Memory B cell (primary cell): ENCODE measurements at places on chromosomes 13 and 19.

GRCh38 chr13:113884821-113885220 is 20.9 kb upstream of the GAS6 start:
- DNase-seq = no peak

GRCh38 chr19:33194532-33194885 is 379 bp downstream of the LRP3 start:
- DNase-seq = no peak

GRCh38 chr13:112775791-112776279 is 86.0 kb downstream of the ATP11A start:
- DNase-seq = no peak

DNA sequence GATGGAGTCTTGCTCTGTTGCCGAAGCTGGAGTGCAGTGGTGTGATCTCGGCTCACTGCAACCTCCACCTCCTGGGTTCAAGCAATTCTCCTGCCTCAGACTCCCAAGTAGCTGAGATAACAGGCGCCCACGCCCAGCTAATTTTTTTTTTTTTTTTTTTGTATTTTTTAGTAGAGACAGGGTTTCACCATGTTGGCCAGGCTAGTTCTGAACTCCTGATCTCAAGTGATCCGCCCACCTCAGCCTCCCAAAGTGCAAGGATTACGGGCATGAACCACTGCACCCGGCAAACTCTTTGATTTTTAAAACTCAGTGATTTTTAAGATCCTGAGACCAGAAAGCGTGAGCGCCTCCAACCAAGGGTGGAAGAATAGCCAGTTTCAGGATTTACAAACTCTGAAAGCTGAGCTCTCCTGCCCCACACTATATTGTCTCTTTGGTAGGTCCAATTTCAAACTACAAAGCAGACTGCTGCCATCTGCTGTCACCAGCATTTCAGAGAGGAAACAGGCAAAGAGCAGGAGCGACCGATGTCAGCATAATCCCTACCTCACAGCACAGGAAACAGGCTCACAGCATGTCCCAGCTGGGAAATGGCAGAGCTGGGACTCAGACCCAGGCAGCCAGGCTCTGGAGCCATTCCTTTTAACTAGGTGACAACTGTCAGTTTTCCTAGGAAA is 9.2 kb downstream of the NOSIP start:
- no peak for DNase-seq

DNA sequence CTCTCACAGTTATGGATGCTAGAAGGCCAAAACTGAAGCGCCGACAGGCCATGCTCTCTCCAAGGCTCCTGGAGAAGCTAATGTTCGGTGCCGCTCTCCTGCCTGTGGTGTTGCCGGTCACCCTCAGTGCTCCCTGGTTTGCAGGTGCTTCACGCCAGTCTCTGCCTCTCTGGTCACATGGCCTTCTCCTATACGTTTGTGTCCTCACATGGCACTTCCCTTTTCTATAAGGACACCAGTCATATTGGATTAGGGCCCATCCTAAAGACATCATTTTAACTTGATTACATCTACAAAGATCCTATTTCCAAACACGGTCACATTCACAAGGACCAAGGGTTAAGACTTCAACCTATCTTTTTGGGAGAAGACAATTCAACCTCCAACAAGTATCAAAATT is 671.3 kb upstream of the ARGLU1 start:
- no peak for DNase-seq

- DNase-seq = no peak
These were observed 118.0 kb downstream of the KL start for GRCh38 chr13:33134213-33134612.

DNA sequence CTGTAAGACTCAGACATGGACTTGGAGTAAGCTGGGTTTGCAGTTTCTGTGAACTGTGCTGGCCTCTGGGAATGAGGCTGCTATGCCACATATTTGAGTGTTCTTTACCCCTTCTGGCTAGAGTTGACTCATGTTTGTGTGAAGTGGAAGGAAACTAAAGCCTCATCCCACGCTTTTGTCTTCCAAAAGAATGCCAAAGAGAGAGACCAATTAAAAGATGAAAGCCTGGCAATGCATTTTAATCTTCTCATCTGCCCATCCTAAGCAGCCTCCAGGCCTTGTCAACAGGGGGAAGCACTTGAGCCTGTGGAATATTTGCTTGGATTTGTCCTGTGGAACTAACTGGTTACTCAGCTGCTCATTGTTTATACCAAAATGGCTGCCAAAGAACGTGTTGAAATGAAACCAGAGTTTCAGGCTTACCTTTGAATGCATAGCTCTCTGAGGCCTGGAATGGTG is 49.1 kb downstream of the LMO7 start:
- no peak for DNase-seq

- DNase-seq = no peak
These were observed 5.0 kb upstream of the MICU2 start for GRCh38 chr13:21608961-21609360.

DNA sequence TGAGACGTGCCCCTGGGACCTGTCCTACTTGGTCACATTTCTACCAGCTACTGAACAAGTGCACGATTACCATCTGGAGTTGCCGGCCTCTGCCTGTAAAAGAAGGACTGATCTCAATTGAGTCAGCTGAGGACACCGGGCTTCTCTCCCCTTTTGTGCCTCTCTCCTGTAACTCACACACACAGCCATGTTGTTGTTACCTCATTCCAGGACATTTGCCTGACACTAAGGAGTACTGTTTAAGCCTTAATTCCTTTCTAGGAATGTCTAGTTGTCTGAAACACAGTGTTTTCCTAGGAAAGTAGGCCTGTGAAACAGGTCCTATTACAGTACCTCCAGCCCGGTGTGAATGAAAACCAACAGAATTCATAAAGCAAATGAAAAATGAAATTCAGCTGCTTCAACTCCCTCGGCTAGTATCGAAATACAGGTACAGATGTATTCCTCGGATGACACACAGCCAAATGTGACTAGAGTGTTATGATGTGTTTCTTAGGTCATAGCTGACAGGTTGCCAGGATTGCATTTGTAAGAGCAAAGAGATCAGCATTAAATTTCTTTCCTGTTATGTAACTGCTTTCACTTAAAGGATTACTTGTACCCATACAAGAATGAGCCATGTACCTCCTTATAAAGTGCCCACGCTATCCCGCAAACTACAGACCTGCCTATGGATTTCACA is 152.0 kb upstream of the IRS2 start:
- no peak for DNase-seq

DNA sequence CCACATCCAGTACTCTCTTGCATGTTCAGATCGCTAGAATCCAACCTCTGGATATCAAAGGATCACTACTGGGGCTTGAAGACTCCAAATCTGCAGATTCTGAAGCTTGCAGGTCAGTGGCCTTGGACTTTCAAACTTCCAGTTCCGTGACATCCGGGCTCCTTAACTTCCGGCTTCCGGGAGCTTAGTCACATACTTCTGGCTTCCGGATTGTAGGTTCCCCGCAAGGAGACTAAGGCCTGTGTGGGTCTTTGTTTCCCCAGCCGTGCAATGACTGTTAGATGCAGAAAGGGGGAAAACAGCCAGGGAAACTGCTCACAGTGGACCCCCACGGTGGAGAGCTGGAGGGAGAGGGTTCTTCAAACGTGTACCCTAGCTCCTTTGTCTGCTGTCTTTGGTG is 41.4 kb downstream of the ZNF333 start:
- no peak for DNase-seq

DNA sequence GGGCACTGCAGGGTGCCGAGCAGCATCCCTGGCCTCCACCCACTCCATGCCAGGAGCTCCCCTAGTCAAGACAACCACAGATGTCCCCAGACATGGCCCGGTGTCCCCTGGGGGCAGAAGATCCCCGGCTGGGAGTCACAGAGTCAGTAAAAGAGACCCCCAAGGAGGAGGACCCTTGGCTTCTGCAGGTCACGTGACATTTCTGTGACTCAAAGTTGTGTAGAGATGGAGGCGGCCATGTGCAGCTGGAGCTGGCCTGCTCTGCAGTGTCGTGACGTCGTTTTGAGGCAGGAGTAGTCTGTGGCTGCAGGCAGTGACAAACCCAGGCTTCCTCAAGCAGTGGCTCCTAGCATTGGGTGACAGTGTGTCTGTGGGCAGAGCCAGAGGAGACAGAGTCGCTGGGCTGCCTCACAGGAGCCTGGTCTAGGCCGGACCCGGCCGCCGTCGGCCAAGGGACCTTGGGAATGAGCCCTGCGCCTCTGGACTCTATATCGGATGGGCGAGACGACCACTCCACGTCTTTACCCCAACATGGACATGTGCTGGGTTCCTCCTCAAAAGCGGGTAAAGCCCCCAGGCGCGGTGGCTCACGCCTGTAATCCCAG is 7.7 kb upstream of the DIRAS1 start:
- DNase-seq = no peak

DNA sequence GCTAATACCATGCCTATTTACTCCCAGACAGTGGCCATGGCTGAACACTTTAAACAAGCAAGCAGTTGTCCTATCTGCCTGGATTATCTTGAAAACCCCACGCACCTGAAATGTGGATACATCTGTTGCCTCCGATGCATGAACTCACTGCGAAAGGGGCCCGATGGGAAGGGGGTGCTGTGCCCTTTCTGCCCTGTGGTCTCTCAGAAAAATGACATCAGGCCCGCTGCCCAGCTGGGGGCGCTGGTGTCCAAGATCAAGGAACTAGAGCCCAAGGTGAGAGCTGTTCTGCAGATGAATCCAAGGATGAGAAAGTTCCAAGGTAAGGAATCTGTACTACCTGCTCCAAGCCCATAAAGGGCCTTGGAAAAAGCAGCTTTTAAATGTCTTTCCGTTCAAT is 8.6 kb downstream of the RFPL4AL1 start:
- peak; percentile 8 for DNase-seq

DNA sequence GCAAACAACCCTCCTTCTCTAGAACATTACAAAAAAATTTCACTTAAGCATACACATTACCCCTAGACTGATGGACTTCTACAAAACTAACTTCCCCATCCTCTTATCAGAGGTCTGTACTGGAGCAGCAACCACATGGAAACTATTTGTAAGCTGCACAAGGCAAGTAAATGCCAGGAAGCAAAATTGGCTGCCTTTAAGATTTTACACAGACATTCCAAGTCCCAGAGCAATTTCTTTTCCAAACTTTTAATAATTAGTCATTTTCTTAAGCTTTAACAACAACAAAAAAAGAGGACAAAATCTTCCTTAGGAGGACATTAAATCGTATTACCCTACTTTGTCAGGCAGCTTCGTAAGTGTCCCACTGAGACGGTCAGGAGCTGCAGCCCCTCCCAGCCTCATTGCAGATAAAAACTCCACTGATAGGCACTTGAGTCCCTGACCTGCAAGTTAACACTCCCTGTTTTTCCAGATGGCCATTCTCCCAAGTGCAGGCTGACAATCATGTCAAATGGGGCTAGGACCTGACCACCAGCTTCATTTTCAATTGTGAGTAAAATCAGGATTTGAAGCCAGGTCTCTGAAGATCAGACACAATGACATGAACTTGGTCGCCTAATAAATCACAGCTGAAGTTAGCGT is 680.1 kb downstream of the DIAPH3 start:
- DNase-seq = no peak

- DNase-seq = no peak
These were observed 194.4 kb downstream of the UQCRFS1 start for GRCh38 chr19:29018542-29018941.

GRCh38 chr19:2041433-2041682 is 9.7 kb downstream of the MKNK2 start:
- no peak for DNase-seq

GRCh38 chr13:85597790-85598500 is 201.3 kb downstream of the SLITRK6 start:
- no peak for DNase-seq

- no peak for DNase-seq
These were observed 192.7 kb upstream of the MIR17HG start for GRCh38 chr13:91154558-91155353.

DNA sequence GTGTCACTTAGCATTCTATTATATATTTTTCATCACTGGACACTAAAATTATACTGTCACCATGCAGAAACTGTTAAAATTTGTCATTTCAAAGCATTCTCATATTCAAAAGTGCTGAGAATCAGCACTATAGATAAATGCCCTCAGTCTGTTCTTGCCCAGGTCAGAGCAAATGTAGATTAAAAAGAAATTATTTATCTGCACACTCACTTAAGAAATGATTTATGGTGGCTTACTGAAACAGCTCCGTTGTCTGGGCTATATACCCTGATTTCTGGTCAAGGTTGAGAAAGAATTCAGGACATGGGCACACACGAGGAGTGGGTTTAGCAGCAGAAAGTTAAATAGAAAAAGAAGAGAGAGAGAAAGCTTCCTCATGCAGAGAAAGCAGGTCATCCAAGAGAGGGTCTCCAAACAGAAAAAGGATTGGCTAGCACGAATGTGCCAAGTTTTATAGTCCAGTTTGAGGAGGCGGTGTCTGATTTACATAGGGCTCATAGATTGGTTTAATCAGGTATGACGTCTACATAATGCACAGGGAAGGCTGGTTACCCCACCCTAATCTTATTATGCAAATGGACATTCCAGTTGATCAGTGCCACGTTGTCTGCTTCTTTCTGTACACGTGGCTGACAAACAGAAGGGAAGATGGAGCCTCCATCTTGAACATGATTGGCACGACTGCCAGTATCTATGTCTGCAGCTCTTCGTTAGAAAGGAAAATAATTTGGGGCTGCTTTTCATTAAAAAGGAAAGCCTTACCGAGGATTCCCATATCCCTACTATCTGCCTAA is 47.3 kb upstream of the N4BP2L1 start:
- no peak for DNase-seq

GRCh38 chr13:37706041-37706440 is 107.5 kb upstream of the POSTN start:
- no peak for DNase-seq

GRCh38 chr13:71912524-71912923 is 45.5 kb upstream of the DACH1 start:
- DNase-seq = no peak

DNA sequence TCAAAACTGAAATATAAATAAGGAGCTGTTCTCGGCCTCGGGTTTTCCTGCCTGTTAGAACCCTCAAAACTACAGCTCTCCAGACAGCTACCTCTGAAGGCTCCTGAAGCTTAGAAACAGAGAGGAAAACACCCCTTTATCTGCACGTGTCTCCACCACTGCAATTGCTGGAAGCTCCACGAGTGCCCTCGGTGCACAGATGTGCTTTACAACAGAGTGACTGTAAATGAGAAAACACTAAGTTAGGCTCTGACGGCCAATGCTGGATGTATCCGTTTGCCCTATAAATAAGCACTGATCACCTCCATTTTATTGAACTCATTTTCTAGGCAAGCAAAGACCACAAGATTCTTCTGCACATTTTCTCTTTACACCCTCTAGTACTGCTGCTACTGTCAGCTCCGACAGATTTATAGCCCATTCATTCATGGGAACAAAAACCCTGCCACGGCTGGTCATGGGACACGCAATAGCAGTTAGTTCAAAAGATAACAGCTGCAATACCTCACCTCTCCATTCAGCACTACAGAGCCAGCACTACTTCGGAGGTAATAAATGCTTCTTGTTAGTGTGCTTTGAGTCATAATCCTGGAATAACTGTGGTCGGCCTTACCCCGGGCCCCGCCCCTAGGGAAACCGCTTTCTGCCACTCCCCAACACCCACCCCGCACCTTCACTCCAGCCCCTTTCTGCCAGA is 241.1 kb upstream of the ZNF507 start:
- DNase-seq = no peak

GRCh38 chr19:12799742-12800465 is 1.7 kb downstream of the PRDX2 start:
- DNase-seq = no peak

- DNase-seq = no peak
These were observed 82.4 kb upstream of the STARD13 start for GRCh38 chr13:33367926-33368325.

GRCh38 chr19:36972571-36972970 is 56.4 kb downstream of the ZNF568 start:
- DNase-seq = no peak

GRCh38 chr13:60260440-60260839 is 96.7 kb upstream of the DIAPH3 start:
- no peak for DNase-seq
